ENCODE measurements at places on chromosomes 16 and 17.

DNA sequence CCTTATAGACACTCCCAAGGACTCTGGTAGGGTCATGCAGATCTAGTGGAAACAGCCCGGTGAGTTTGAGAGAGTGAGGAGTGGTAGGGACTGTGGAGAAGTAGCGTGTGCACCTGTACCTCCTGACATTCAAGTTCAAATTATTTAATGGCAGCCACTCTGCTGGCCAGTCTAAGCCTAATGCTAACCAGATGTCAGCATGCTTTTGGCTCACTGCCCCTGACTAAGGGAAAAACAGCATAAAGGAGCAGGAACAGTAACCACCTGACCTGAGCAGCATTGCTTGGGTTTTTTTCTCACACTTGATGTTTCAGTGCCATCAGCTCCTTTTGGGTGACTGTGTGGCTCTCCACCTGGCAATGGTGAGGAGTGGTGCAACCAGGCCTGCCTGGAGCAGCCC is 23.8 kb upstream of the SLC12A3 start:
- DNase-seq: no peak

DNA sequence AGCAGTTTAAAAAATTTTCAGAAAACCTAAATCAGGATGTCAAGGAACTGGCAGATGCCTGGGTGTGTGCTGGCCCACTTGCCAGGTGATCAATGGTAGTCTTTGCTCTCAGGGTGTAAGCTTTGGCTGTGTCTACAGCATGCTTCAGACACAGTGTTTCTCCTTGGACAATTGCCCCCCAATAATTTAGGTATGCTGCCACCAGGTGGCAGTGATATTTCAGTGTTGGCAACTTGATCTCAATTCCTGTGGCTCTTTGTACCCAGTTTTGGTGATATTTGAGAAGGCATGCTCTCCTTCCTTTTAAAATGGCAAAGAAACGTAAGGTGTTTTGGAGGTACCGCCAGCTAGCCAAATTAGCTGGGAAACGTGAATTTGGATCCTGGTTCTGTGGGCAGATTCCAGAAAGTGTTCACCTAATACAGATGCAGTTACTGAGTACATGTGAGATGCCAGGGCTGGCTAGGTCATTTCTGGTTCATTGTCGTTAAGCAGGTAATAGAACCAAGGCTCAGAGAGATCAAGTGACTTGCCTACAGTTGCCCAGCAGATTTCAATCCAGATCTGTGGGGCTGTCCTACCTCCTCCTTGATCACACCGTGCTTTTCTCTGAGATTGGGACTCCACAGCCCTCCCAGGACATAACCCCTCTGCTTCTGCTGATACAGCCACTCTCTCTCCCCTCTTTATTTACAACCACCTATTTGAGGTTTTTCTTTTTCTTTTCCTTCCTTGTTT is 155.6 kb upstream of the PLCG2 start:
- peak; percentile 20 for DNase-seq

GRCh38 chr17:6654841-6655731 is 3.5 kb downstream of the C17orf100 start:
- no peak for DNase-seq

DNA sequence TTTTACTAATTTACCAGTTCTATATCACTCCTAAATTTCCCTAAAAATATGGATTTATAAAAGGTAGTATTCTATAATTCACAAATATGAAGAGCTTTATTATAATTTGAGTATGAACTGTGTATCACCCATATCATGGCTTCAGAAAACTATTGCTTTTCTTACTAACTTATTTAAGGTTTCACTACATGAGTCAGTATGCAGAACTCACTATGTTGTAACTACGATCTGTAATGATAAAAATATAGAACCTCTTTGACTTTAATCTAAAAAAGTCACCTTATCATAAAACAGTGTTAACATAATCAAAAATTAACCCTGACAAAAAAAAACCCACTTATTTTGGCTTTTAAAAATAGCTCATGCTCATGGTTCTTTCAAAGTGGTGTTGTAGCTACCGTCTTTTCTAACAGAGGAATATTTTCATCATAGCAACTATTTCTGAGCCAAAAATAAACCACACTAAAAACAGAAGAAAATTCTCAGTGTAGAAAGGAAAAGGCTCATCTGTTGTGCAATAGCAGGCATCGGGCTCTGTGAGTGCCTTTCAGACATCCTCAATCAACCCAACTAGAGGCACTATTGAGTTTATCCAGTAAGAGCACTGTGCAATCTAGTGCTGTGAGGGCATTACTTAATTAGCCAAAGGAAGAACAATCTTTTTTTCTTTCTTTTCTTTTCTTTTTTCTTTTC is 42.1 kb downstream of the ITGAM start:
- no peak for DNase-seq

DNA sequence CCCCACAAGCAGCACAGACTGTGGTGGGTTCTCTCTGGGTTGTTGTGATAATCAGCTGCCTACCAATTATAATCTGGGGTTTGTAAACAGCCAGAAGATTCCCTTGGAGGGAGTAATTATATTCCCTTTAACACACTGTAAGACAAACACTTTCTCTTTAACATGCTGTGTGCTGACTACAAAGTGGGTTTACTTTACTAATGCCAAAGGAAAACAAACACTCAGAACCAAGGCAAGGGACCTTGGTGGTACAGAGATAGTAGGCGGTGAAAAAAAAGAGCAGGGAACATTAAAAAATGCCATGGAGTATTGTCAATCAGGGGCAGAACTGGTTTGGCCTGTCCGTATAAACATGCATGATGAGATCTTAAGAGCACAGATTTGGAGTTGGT is 3.0 kb upstream of the VAT1L start:
- no peak for DNase-seq

DNA sequence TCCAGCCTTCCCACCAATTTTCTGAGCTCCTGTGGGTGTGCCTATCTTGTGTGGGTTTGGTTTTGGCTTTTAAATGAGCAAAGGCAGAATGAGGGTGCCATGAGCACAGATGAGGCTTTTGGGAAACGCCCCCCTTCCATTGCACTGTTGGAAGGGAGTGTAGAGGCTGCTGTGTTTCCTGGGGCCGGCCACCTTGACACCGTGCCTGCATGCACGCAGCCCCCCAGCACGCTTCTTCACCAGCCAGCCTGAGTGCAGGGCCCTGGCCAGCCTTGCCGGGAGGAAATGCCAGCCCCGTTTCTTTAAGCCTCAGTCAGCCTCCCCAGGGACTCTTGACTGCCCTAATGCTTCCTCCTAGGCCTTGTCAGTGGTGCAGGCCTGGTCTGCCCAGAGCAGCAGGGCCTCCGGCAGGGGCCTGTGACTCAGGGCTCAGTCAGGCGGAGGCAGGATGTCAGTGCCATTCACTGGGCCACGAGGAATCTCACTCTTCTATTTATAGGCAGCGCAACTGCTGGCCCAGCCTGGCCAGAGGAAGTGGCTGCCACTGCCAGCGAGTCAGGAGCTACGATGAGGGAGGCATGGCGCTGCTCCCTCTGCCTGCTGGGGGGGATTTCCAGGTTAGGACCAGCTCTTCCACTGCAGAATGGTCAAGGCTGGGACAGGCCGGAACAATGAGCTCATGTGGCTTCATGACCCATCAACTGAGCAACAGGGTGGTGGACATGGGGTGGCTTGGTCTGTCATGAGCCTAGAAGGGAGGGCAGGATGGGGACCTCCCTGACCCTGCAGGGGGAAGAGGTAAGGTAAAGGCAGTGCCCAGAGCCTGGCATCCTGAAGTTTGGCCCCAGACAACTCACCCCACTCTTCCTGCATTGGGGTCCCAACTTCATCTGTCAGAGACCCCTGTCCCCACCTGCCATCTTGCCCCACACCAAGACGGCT is 205.2 kb downstream of the RAB11FIP4 start:
- no peak for DNase-seq

DNA sequence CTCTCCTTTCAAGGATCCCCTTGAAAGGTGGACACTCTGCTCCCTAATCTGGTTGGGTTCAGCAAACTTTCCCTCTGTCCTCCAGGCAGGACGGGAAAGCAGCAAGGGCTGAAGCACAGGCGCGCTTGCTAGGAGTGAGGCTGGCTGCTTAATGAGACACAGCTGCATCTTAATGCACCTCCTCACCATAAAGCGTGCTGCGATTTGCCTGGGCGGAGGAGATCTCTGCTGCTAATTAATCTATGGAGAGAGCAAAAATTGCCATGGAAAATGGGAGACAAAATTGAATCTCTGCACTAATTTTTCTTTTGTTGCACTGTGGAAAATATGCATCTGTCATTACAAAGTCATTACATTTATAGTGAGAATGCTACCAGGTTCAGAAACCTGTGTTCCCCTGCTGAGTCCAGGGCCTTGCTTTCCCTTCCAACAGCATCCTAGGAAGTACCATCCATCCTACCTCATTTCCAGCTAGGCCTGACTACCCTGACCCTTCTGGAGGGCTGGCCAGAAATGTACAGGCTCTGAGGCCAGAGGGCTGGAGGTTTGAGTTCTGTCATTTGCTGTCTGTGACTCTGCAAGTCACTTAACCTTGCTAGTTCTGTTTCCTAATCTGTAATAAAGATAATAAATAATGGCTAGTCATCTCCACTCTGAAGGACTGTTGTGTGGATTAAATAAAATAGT is 43.5 kb upstream of the BCAR1 start:
- DNase-seq: no peak

GRCh38 chr17:3635474-3636153 is 436 bp downstream of the SHPK start:
- DNase-seq: no peak

- DNase-seq: no peak
These were observed 138.8 kb downstream of the XYLT1 start for GRCh38 chr16:17331991-17332390.

DNA sequence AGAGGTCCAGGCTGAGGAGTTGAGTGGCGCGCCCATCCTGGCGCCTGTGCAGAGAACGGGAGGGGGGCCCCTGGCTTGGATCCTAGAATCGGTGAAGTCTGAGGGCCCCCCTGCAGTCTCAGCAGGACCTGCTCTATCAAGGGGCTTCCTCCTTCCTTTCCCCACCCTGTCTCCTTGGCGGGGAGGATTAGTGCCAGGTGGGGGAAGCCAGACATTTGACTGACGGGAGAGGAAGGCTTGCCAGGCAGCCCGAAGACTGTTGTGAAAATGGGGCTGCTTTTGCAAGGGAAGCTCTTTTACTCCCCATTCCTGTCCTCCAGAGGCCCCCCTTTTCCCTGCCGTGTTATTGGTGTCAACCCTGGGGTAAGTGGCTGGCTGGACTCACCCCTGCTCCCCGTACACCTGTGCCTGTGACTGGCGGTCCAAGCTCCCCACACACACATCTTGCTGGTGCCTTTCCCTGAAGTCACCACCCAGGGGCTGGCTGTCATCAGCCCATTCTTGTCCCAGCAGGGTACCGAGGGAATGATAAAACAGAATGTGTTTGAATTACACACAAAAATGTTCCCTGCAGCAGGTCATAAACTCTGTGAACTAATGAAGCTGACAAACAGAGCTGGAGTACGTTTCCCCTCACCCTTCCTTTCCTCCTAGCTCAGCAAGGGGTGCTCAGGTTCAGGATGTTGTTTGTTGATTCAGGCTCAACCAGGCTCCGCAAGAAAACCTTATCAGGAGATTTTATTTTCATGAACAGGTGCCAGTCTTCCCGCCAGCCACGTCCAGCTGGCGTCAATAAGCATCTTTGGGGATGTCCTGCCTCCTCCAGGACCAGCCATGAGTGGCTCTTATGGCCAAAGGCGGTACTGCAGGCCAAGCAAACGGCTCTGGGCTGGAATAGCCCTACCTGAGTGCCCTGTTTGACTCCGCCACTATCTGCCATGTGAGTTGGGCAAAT is 4.4 kb upstream of the ARMC7 start:
- no peak for DNase-seq

DNA sequence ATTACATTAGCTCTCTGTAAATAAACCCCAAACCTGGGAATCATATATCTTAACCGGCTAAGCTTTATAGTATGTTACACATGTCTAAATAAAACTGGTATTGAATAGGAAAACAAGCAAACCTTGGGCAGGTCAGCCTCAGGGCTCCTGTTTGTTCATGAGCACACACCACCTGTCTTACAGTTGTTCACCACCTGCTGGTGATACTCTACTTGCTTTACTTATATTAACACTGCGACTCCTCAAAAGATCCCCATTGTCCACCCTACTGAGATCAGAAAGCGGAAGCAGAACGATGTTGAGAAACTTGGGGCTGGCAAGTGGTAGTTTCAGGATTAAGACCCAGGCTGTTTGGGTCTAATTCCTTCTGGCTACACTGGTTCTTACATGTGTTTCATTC is 16.4 kb downstream of the CDH13 start:
- DNase-seq: no peak

GRCh38 chr17:70329721-70330120 is 160.4 kb downstream of the KCNJ2 start:
- no peak for DNase-seq

DNA sequence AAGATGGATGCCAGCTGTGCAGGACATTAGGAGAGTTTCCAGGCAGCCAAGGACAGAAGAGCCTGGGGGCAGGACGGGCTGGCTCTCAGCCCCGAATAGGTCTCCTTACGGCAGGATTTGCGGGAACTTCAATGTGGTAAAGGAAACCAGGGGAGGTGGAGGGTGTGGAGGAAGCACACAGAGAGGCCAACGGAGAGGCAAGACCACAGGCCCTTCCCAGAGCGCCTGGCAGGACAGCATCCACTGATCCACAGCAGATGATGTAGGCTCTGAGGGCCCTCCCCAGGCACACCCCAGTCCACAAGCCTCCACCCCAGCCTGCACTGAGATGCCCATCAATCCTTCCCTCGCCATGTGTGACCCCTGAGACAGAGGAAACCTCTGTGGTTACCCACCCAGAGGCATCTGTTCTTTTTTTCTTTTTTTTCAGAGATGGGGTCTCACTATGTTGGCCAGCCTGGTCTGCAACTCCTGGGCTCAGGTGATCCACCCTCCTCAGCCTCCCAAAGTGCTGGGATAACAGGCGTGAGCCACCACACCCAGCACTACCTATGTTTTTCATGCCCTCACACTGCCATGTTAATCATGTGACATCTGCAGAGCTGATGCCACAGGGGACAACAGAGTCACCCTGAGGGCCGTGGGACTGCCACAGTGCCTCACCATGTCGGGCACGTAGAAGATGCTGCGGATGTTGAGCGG is 19.3 kb downstream of the DNASE1 start:
- DNase-seq: no peak

- DNase-seq: no peak
These were observed 49.8 kb downstream of the MPRIP start for GRCh38 chr17:17091856-17092756.

- no peak for DNase-seq
These were observed 1.7 kb downstream of the TUBG2 start for GRCh38 chr17:42660692-42661345.

Data from stimulated activated CD8-positive, alpha-beta memory T cell treated with anti-CD3 and anti-CD28 coated beads, Interleukin-15, amount 100 ng/mL, for 4 hours (primary cell).